ENCODE measurements at places on chromosomes 2 and 18. TPM values are rescaled to one million over a fixed set of nuclear protein-coding genes. Genes with fewer than 3 reads are reported as not detected.

Gene CCDC68
- 7.4 TPM for total RNA-seq

Gene CFAP221
- total RNA-seq: not detected

Gene HDAC4
- total RNA-seq: 28.3 TPM

Gene IL36A
- total RNA-seq: 2.0 TPM

Gene BCL2L11
- total RNA-seq: 2.2 TPM

Gene SOCS6
- total RNA-seq: 26.2 TPM

Gene STEAP3
- total RNA-seq: 50.9 TPM

Gene DYSF
- 1.2 TPM for total RNA-seq

Gene CD207
- total RNA-seq: not detected

All from fibroblast of the aortic adventitia (primary cell).